Natural killer cell treated with Interleukin-12 subunit alpha and Interleukin-12 subunit beta and Interleukin-15 and Interleukin-18, amount 100 ng/mL, for 72 hours (primary cell): ENCODE measurements at places on chromosomes 4 and X. TPM values are rescaled to one million over a fixed set of nuclear protein-coding genes. Genes with fewer than 3 reads are reported as not detected.
A peak's percentile ranks its signal among the peaks of the same experiment; 100 is the strongest.

DNA sequence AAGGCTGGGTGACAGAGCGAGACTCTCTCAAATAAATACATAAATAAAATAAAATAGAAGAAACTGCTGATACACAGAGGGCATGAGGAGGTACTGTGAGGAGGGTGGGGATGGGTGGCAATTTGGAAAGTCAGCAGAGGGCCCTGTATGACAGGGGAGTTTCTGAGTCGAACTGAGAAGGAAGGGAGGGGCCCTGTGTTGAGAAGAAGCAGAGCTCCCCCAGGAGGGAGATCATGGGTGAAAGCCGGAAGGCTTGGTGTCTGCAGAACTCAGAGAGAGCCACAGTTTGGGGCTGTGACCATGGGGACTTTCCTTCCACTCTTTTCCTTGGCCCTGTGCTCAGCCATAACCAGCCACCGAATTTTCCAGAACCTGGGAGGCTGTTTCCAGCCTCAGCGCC lies 24.8 kb upstream of the AFAP1 start:
- no peaks in the 10 kb centered on the region for H3K36me3 ChIP-seq
- H3K27ac ChIP-seq: peak overlapping the region; percentile 73
- peaks cover 61% of the 10 kb centered on the region for H3K4me1 ChIP-seq

- no peaks in the 10 kb centered on the region for H3K4me1 ChIP-seq
- no peak overlapping the region for H3K4me3 ChIP-seq
- H3K27ac ChIP-seq: no peak overlapping the region
These were observed 252.8 kb upstream of the SLC7A11 start for GRCh38 chr4:138494931-138495330.

GRCh38 chr4:163172647-163173046 lies 6.0 kb upstream of the NAF1 start:
- no peak for DNase-seq
- H3K4me1 ChIP-seq: peaks cover 2% of the 10 kb centered on the region
- no peaks in the 10 kb centered on the region for H3K36me3 ChIP-seq
- H3K27ac ChIP-seq: no peak overlapping the region
- no peak overlapping the region for H3K4me3 ChIP-seq
- peaks cover 24% of the 10 kb centered on the region for H3K27me3 ChIP-seq

- peaks cover 14% of the 10 kb centered on the region for H3K27me3 ChIP-seq
- no peak for DNase-seq
- no peaks in the 10 kb centered on the region for H3K36me3 ChIP-seq
These were observed 15.7 kb downstream of the LGI2 start for GRCh38 chr4:25015012-25015411.

DNA sequence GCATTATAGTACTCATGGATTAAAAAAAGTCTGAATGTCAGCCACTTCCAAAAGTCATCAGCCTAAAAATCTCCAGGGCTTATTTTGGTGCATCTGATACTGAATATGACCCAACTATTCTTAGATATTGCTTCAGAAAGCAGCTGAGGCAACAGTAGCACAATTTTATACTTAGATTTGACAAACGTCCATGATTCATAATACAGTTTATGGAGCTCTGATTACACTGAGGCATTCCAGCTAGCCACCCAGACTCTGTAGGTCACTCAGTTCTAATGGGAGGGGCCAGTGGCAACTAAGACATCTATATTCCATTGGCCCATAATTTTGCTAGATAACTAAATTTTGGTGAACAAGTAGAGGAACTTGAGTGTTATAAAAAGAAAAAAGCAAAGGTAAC lies 10.3 kb downstream of the SPATA4 start:
- H3K4me1 ChIP-seq: no peaks in the 10 kb centered on the region
- no peak overlapping the region for H3K27ac ChIP-seq
- no peak overlapping the region for H3K4me3 ChIP-seq
- no peak for DNase-seq

SMIM10L2A gene
- total RNA-seq: not detected

SPANXN5 gene
- not detected for total RNA-seq
